ENCODE measurements at places on chromosomes 4 and X.

DNA sequence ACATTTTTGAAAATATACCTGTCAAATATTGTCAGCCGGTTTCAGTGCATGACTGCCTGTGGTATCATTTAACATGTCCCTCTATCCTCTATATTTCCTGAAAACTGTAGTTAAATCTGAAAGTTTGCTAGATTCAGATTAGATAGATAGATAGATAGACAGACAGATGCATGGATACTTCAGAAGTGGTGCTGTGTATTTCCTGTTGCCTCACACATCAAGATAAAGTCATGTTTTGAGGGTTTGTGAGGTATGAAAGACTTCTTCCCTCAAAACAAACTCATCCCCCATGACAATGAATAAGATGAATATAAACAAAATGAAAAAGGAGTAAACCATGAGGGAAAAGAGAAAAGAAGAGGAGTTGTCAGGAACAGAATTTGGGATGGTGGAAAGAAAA lies 6.0 kb upstream of the BST1 start:
- DNase-seq, result no peak

GRCh38 chrX:124346117-124346876 lies at the start of gene SH2D1A:
Gene SH2D1A, plus strand, starts transcription at chrX:124346563. Its CDS starts 80 bp downstream, at chrX:124346643.
- DNase-seq, result no peak

DNA sequence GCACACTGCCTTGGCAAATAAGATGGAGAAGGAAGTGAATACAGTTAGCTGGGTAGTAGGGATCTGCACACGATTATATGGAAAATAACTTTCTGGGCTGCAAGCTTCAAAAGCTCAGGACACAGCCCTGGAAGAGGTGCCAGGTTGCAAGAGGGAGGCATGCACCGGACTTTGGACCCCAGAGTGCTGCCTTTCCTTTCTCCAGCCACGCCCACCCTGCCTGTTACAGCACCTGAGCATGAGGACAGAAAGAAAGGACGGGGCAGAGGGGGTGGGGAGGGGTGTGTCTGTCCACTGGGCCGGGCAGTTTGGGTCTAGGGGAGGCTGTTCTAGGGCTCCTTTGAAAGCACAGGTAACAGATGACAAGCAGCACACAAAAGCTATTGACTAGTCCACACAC lies 152.8 kb downstream of the ENPP6 start:
- DNase-seq, result no peak

DNA sequence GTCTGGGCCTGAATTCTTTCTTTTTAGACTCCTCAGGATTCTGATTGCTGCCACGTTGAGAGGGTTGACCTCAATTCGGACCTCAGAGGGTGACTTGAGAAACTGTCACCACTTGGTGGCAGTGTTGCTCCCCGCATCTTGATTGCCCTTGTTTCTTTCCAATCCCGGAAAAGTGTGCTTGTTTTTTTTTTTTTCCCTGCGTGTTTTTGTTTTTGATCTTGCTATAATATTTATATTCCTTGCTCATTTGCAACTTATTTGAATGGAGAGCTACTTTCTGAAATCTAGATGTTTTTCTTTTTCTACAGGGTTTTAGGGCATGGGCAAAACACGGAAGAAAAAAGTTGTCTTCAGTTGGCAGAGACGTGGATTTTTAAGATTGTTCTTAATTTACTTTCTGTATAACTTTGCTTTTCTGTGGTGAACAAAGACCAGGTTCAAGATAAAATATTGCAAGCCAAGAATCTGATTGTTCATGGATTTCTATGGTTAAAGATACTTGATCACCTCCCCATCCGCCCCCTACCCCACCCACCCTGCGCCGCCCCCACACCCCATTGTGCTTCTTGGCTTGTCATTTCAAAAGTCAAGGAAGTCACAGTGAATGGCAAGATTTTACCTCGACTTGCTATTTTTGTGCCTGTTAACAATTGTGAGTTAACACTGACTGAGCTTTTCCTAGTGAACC lies 102.0 kb downstream of the PTTG2 start:
- peak; percentile 50 for DNase-seq

DNA sequence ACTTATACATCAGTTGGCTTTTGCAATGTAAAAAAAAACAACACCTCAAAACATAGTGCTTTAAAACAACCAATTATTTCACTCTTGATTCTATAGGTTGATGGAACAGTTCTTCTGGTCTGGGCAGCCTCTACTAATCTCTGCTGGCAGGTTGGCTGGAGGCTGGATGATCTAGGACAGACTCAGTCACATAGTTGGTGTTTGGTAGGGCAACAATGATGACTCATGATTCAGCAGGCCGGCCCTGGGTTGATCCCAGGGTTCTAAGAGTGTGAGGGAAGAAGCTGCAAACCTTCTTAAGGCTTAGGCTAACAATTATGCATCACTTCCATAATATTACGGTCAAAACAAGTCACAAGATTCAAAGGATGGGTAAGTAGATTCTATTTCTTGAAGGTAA lies 558.2 kb downstream of the ZNF674 start:
- no peak for DNase-seq

DNA sequence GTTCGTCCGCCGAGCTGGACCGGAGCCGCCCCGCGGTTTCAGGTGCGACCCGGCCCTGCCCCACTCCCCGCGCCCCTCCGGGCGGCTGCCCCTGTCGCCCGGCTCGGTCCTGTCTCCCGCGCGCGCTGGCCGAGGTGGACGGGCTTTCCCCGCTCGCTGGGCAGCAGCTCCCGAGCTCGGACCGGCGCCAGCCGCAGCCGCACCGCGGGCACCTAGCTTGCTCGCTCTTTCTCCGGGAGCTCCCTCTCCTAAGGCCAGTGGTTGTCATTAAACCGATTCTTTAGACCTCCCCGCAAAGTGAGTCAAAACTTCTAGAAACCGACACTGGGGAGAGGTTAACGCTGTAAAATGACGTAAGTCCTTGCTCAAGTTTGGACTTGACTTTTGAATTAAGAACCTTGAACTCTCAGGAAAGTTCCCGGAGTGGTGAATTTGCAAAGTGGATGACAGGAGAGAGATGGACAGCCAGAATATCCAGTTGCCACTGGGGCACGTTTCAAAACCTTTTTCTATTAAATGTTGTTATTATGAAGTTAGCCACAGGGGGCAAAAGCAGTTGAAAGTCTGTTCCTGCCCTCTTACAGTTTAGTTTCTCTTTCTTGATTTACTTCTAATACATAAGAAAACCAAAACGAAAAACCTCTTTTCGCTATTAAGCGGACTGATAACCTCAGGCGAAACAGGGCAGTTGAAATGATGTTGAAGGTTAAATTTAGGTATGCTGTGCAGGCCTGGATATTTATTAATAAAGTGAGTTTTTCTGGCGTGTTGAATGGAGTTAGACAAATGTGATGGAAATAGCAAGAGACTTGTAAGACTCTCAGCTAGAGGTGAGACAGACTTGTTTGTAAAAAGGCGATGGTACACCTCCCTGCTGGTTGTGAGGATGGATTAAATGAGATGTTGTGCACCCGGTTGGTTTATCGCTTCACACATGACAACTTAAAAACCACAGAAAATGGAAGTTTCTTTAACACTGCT lies 847 bp downstream of the PI4K2B start:
- DNase-seq, result no peak

DNA sequence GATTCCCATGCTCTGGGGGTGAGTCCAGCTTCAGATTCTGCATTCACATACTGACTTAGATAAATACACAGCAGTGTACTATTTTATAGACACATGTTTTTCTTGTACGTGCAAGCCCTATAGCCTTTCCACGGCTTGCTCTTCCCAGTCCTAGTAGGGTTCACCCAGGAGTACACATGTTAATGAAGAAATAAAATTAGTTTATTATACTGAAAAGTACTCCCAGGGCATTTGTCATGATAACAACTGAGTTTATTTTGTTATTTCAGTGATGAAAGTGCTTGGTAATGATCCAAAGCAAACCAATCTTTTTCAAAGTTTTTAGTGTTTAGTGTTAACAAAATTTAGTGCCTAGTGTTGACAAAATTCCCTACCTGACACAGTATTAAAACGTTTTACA lies 21.3 kb downstream of the MAPK10 start:
- DNase-seq, result no peak

Measured in stimulated activated CD4-positive, alpha-beta T cell treated with anti-CD3 and anti-CD28 coated beads, Interleukin-1b, Interleukin-23, amount 100 ng/mL, for 1 hour (primary cell).